Activated CD4-positive, alpha-beta memory T cell treated with anti-CD3 and anti-CD28 coated beads for 36 hours (primary cell): ENCODE measurements at places on chromosomes 6 and 20.

- no peak for DNase-seq
Measured at GRCh38 chr20:2703716-2704475, 11.3 kb downstream of the EBF4 start.

DNA sequence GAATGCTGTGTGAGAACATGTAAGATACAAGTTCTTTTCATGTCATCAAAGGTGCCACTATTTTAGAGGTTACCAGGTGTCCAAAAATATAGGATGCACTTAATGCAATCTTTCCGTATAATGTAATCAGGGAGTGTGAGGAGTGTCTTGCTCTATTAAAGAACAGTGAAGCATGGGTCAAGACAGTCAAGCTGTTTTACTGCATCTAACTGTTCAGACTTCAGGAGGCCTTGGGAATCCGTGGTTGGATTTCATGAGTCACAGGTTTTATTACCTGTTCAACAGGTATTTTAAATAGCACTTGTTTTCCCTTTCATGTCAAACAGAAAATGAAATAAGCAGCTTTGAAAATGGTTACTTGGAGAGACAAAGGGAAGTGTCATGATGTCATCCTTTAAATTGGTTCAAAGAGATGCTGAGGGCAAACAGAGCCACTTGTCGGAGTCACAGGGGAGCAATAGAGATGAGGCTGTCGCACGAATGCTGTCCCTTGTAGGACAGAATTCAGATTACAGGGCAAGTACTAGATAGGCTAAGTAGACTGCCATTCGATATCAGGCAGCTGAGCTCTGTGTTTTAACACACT lies 621.5 kb downstream of the QKI start:
- DNase-seq = no peak

DNA sequence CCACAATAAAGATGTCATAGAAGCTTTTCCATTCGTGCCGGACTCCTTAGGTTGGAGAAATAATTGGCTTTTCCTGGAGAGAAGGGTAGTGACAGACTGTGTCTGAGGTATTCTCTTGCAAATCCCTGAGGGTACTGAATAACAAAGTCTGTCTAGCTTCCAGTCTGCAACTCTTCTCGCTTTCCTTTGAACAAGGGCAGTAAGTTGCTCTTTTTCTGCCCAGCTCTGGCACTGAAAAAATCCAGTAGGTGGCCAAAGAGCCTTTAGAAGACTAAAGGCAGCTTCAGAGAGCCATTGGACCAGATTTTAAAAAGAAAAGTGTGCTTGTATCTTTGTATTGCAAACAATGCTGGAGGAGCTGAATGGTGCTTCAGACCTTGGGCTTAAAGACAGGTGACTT lies 20.7 kb upstream of the RREB1 start:
- DNase-seq = no peak

DNA sequence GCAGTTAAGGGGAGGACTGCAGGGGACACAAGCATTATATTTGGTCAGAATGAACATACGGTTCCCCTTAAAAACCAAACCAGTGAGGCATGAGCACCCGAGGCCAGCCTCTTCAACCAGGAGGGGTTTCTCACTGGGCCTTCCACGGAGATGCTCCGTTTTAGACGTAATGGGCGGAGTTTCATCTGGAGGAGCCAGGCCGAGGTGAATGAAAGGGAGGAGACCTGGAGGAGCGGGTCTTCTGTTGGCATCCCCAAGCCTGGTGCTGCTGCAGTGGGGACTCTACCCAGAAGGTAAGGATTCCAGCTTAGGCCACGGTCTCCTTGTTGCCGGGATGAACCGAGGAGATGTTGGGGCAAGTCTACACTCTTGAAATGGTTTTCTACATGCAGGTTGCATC lies 47.4 kb downstream of the ADNP start:
- no peak for DNase-seq

- DNase-seq = no peak
Measured at GRCh38 chr6:114897536-114897935, 554.7 kb upstream of the HS3ST5 start.

- no peak for DNase-seq
Measured at GRCh38 chr6:130796313-130796905, 30.8 kb upstream of the SMLR1 start.

DNA sequence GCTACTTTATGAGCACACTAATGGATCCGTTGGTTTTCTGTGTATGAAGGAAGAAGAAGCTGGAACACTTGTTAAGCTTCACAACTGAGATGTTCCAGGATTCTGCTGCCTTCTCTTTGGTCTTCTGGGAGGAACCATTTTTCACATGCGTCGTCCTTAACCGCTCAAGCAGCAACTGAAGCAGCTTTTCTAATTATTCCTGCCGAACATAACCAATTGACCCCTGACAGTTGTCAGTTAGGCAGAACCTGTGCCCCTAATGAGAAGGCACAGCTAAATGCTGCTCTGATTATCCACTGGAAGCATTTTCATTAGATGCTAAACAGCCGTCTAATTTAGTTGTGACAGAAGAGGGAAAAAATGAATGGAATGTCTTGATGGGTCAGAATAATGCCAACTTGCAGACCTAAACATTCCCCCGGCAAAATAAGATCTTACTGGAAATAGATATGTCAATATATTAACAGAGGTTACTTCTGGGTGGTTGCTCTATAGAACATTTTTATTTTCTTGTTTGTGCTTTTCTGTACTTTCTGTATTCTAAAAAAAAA lies 85.0 kb upstream of the SMLR1 start:
- no peak for DNase-seq

GRCh38 chr6:34745277-34746103 lies 11.8 kb upstream of the SNRPC start:
- DNase-seq = peak; percentile 29

GRCh38 chr20:32354592-32355416 lies 3.3 kb upstream of the ASXL1 start:
- DNase-seq = peak; percentile 58

DNA sequence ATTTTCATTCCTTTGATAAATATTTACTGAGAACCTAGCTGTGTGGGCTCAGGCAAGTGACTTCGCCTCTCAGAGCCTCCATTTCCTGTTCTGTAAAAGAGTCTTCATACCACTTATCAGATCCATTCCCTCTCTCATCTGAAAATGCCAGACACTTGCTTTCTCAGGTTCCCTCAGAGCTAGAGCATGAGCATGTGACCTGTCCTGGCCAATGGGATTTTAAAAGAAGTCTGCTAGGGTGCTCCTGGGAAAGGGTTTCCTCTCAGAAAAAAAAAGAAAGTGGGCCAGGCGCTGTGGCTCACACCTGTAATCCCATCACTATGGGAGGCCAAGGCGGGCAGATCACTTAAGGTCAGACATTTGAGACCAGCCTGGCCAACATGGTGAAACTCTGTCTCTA lies 5.3 kb downstream of the KCNB1 start:
- no peak for DNase-seq

- no peak for DNase-seq
Measured at GRCh38 chr20:24018796-24019195, 30.2 kb upstream of the GGTLC1 start.

DNA sequence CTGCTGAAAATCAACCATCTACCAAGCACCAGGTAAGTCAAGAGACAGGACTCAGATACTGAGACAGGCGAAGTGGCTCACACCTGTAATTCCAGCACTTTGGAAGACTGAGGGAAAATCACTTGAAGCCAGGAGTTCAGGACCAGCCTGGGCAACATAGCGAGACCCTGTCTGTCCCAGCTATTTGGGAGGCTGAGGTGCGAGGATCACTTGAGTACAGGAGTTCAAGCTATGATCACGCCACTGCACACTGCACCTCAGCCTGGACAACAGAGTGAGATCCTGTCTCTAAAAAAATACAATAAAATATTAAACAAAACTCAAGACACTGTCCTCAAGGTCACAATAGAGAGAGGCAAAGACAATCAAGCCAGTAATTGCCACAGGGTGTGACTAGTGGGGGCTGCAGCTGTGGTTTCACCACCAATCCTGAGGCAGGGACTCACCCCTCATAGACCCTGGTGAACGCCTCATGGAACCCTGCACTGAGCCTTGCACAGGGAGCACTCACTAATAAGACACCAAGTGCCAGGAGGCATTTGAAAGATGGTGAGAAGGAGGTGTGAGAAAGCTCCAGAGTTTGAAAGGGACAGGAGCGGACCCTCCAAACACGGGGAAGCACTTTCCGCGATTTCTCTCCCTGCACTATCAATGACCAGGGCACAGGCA lies 1.7 kb downstream of the SNHG17 start:
- DNase-seq = no peak

DNA sequence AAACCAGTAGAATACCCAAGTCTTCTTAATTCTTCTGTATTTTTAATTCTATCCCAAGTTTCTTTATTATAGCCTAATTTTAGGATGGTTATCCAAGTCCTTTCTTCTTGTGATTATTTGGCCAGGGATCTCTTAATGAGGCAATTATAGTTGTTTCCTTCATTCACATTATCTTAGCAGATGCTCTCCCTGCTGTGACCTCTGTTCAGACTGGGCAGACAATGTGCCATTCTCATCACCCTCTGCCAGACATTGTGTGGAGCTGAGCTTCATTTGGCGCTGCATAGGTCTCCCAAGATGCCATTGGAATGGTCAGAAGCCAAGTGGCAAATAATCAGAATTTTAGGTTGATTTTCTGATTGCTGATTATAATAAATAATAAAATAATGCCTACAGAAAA lies 79.4 kb downstream of the LIN28B start:
- DNase-seq = no peak

- DNase-seq = no peak
Measured at GRCh38 chr6:52149949-52150348, 36.2 kb upstream of the IL17A start.
